AG20443 (cell line): ENCODE measurements at places on chromosomes 2 and 18.

DNA sequence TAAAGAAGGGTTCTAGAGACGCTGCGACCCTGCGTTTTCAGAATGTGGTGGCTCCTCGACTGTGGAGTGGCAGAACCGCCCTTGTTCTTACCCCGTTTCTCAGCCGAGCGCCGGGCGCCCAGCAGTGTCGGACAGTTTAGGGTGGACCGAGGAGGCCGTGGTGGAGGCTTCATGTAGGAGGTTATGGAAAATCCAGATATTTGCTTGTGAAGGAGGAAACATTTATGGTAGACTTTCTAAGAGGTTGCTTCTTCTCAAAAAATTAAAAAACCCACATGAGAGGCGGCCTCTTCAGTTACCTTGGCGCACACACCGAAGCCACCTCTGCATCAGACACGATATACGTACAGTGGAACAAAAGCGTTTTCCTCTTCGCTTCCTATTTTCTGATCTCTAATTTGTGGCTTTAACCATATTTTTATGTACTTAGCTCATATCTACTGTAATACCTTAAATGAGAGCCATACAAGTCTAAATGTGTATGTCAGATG lies 120.8 kb downstream of the NFATC1 start:
- DNase-seq: no peak

GRCh38 chr2:44546459-44547127 lies 184.8 kb downstream of the CAMKMT start:
- no peak for DNase-seq

DNA sequence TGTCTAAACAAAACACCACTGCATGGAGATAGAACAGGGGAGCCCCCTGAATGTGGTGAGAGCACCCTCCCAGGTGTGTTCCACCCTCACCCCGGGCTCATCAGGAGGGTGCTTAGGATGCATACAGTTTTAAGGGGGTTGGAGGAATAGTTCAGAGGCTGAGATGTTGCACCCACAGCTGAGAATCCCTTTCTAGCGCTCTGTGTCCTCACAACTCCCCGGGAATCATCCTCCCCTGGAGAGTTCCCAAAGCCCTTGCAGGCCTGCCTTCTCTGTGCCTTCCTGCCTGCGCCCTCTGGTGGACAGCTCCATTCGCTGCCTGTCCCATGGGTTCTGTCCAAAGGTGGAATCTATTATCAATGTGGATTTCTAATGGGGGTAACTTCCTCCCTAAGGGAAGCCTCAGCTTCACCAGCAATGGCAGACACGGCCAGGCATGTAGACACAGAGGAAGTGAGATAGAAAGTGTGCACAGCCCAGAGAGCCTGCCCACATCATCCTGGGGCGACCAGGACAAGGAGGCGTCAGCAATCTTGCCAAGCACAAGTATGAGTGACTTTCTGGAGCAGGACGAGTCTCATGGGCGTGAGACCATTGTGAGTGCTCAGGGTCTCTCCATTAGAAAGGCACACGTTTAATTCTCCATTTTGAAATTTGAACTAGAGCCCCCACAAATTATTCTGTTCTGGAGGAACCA lies 1.2 kb upstream of the UGT1A5 start:
- DNase-seq: peak; percentile 85

DNA sequence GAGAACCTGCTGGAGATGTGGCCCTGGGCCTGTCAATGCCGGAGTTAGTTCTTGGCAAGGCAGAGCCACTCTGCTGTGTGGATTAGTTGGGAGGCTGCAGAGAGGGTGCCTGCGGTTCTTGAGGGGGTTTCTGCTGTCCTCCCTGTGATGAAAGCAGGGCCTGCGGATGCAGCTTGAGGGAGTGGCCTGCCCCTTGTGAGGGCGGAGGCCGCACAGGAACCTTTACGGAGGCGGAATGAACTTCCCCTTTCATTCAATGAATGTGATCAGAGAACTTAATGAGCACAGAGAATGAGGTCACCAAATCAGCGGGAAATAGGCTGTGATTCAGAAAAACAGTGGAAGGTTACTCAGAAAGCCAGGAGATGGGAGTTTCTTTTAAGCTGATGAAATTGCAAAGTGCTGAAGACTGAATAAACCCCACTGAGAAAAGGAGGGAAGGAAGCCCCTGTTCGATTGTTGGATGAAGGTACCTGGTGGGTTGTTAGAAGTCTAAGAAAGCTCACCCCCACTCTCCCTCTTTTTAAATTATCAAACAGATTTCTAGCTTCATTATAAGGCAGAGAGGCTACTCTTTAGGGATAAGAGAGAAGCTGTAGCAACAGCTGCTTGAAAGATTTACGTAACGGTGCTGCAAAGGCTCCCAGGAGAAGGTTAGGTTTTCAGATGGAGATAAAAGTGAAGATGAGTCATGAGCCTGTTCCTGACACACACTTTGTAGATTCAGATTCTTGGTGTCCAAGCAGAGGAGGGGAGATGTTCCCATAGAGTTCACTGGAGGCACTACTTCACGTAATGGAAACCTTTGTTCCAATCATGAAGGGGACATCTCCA lies 47.4 kb downstream of the VWA3B start:
- no peak for DNase-seq
